ENCODE measurements at places on chromosomes 1 and 21.

DNA sequence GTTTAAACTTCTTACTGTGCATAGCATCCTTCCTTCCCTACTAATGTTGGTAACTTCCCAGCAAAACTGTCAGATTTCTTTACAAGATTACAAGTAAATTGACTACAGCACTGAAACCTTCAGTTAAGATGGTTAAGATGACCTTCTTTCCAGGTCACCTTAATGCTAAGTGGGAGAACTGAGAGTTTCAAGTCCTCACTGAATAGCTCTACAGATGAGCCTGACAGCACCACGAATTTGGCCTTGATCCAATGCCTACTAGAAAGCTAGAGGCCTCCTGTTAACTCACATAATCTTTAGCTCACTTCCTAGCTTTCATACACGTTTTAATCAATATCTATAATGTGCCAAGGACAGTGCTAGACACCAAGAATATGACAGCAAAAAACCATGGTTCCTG, 276.0 kb upstream of the PLD5 start:
- no peak for DNase-seq

GRCh38 chr1:100700586-100700985, 19.0 kb upstream of the VCAM1 start:
- no peak for DNase-seq

DNA sequence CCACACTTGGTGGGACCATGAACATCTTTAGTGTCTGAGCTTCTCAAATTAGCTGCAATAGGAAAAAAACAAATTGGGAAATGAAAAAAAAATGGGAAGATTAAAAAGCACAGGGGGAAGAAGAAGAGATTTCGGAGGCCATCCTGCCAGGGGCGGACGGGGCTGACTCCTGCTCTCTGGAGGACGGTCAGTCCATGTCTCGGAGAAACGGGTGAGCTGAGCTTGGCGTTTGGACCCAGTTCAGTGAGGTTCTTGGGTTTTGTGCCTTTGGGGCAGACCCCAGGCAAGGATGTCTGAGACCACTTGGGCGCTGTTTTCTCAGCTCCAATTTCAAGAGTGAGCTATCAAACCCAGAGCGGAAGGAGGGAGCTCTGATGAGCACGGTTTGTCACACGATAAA, 123.9 kb downstream of the PRDM2 start:
- no peak for DNase-seq

DNA sequence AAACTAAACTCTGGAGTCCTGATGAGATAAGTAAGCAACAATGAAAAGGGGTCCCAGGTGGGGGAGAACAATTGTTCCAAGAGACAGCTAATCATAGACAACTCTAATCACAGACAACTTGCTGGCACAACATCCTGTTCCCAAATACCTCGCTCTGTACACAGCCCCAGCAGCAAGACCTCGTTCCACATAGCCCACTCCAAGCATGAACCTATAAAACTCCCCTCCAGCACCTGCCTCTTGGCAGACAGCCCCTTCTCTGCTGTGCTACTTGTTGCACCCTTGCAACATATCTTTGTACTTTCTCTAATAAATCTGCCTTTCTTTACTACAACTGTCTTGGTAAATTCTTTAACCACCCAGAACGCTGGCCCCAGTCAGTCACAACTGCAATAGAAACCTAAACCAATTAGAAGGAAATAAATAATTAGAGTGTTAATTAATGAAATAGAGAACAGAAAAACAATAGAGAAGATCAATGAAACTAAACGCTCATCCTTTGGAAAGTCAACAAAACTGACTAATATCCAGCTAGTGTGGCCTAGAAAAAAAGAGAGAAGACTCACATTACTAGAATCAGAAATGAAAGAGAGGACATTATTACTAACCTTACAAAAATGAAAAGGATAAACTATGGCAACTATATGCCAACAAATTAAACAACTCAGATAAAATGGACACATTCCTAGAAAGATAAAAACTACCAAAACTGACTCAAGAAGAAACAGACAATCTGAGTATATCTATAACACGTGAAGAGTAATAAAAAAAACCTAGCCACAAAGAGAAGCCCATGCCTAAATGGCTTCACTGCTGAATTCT, 36.1 kb downstream of the LRRC40 start:
- DNase-seq = no peak

Data from activated naive CD4-positive, alpha-beta T cell (primary cell).